ELF-1 (cell line): ENCODE measurements at places on chromosomes 1 and 21.

- DNase-seq = no peak
Measured at GRCh38 chr1:206828061-206828460, 37.4 kb upstream of the IL20 start.

DNA sequence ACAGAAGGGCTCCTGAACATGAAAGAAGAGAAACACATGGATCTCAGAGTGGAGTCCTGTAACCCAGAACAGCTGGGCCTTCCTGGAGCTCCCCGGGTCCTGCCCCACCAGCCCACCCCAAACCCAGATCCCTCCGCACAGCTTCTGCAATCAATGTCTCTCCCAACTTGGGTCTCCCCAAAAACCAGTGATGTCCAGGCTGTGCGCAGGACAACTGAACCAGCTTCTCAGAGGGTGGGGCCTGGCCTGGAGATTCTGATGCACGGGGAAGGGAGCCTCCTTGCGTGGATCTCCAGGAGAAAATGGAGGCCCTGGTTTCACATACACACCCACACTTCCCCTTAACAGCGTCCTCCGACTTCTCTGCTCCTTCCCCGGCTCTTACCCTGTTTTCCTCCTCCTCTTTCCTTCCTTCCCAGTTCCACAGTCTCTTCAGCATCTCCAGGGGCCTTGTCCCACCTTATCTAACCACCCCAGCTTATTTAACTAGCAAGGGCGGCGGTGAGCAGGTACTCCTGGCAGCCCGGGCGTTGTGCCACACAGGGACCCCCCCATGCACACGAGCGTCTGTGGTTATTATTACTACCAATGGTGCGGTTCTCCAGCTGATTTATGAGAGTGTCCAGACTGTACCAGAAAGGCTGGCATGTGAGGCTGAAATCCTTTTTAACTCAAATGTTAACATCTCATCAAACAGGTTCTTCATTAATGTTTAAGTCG, 11.2 kb upstream of the MX2 start:
- no peak for DNase-seq

DNA sequence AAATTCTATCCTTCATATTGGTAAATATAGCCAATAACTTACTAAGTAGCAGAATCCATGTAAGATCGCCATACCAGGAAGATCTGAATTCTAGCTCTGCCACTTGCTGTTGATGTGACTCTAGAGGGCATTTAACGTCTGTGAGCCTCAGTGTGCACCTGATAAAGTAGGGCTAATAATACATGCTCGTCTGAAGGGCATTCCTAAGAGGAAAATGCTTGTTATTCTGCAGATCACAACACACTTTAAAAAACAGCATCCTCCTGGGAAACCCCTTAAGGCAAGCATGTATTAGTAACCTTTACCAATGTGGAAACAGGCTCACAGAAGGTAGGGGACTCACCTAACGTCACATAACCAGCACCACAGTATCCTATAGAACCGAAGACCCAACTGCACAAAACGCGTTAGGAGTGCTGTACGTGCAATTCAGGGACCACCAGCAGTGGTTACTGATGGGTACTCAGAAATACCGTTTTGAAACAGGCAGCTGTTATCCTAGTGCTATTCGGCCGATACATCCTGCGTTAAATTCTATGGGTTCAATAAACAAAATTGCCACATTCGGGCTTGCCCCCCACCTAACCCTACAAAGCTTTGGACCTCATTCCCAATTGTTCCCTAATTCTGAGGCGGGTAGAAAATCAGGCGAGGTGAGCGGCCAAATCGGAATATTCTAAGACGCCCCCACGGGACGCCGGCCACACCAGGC, 758 bp downstream of the DEPDC1 start:
- DNase-seq = no peak

- DNase-seq = no peak
Measured at GRCh38 chr1:221839321-221839720, 97.4 kb upstream of the DUSP10 start.

GRCh38 chr1:162070094-162070748, 730 bp downstream of the NOS1AP start:
- peak; percentile 40 for DNase-seq

- no peak for DNase-seq
Measured at GRCh38 chr1:116175611-116176010, 64.4 kb downstream of the MAB21L3 start.

- no peak for DNase-seq
Measured at GRCh38 chr1:228136901-228137300, 3.2 kb upstream of the GUK1 start.

DNA sequence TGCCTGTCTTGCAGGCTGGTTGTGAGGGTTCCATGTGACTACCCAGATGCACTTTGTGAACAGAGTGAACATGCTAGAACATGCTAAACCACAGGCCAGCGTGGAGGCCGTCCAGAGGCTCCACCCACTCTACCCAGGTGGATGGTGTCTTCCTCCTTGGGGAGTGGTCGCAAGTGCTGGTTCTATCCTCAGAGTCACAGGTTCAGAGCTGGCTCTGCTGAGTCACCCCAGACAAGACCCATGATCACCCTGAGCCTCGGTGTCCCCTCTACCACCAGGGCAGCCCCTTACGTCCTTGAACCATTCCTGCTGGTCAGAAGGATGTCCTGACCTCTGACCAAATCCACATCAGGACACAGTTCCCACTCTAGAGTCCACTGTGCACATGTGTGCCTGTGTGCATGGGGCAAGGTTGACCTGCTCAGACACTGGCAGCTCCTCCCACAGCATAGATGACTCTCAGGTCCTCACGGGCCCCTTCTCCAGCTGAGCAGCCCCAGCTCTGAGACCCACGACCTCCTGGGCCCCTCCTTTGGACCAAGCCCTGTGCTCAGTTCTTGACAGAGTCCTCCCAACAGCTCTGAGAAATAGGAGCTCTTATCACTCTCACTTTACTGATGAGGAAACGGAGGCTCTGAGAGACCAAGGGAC, 391.8 kb downstream of the MATN1 start:
- no peak for DNase-seq

DNA sequence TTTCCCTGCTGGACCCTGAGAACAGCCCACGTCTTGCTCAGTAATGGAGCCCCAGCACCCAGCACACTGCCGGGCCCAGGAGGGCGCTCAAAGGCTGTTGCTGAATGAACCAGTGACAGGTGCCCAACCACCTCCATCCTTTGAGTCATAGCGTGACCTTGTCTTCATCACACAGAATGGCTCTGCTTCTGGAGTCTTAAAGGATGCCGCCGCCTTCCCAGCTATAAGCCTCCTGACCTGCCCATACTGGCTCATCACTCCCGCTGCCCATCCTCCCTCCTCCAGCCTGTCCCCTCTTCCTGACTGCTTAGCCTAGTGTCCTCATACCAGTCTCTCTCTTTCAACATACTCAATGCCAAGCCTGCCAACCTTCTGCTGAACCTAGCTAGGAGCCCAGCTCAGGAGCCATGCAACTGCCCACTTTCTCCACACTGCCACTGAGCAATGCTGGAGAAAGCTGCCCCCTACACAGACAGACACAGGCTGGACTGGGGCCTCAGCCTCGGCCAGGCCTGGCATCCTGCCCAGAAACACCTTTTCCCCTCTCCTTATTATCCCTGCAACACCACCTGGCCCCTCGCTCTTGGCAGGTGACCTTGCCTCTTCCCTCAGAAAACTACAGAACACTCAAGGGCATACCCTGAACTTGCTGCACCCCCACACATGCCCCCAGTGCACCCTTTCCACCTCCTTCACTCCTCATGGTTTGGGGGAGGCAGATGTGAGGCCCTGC, 14.1 kb downstream of the TTC39A start:
- DNase-seq = no peak

DNA sequence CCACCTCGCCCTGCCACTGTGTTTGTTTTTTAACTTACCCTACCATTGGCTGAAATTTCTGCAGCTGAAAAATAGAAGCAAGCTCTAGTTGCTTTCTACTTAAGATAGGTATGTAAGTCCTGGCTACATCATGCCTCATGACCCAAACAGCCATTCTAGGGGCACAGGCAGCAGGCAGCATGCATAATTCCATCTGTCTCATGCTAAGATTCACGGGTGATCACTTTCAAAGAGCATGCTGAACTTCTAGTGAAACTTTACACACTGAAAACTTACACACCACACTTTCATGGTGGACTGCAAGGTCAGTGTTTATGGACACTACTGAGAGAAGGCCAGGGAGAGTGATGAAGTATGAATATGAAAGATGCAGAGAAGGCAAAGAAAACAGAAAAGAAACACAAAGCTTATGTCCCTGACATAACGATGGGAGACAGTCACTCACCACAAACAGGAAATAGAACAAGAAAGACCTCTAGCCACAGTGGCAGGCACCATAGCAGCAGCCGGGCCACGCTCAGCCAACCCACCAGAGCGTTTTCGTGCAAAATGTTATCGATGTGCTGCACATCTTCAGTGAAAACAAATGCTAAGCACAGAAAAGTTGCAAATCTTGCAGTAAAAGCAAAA, 102.3 kb upstream of the TIAM1 start:
- no peak for DNase-seq

- no peak for DNase-seq
Measured at GRCh38 chr1:165512816-165513215, 31.0 kb upstream of the LRRC52 start.

- no peak for DNase-seq
Measured at GRCh38 chr1:209433649-209434031, 149.9 kb upstream of the CAMK1G start.

- DNase-seq = no peak
Measured at GRCh38 chr1:102163799-102164198, 167.1 kb upstream of the OLFM3 start.

DNA sequence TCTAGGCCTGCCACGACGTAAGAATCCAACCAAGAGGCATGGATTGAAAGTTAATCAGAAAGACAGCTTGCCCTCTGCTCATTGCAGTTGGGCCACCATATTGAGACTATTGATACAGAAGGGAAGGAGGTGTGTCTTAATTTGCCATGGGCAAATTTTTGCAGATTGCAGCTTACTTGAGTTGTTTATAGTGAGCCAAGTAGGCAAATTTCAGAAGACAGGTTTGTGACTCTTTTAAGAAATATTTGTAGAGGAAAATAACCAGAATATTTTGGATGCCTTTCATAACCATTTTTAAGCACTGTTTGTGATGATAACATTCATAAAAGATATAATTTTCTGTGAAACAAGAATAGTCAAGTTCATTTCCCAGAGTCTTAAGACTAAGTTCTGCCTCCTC, 74.1 kb downstream of the PRDM2 start:
- no peak for DNase-seq

DNA sequence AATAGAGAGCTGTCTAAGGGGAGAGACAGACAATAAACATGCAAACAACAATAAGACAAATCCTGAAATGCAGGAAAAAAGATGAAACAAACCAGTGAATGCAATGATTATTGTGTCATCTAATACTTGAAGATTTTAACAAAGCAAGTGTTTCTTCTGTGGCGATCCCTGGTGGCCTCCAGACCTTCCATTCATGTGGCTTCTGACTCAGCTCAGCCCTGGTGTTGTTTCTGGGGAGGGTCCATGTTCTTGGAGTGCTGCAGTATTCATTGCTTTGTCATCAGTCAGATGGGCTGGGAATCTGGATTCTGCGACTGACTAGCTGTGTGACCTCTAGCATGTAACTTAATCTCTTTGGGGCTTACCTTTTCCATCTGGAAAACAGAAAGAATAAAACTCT, 1.5 kb upstream of the C2CD4D start:
- no peak for DNase-seq

- DNase-seq = no peak
Measured at GRCh38 chr1:70907563-70908310, 139.9 kb downstream of the PTGER3 start.

DNA sequence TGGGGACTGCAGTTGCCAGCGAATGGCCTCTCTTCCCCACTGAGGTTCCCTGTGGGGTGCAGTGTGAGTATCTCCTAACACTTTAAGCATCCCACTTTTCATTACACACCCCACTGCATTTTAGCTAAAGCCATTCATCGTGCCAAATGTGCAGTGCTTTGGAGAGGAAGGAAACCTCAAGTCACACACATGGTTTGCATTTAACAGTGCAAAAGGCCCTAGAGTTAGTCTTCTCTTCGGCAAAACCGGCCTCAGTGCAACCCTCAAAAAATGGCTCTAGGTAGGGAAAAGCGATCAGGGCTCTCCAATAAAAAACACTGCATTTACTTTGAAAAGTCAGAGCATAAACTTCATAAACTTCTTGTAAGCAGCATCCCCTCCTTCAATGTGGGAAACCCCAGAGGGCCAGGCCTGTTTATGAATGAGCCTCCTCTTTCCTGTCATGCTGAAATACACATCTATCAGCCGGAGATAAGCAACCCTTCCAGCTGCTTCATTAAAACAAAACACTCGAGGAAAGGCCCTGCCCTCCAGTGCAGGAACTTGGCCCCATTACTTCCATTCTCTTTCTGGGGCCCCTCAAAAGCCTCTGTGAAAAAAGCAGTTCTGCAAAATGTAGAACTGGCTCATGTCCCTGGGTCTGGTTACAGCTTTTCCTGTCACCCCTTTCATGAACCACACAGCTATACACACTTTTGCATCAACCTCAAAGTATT, 184.0 kb downstream of the CDC7 start:
- DNase-seq = no peak

GRCh38 chr21:31354604-31355443, 10.8 kb upstream of the TIAM1 start:
- no peak for DNase-seq

DNA sequence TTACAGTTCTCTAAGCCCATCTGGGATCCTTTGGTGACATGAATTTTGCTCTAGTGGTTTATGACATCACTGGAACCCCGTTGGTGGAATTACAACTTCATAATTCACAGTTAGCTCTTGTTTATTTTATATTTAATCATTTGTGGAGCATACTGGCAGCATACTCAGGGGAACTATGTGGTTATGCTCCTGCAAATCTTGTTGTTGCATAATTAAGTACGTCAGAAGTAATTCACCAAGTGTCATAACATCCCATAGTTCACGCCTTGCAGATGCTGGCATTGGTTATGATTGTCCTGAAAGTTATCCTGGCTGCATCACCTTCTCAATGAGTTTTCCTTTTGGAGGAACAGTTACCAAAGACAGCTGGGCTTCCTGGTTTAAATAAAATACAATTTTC, 16.5 kb downstream of the PRRX1 start:
- no peak for DNase-seq

DNA sequence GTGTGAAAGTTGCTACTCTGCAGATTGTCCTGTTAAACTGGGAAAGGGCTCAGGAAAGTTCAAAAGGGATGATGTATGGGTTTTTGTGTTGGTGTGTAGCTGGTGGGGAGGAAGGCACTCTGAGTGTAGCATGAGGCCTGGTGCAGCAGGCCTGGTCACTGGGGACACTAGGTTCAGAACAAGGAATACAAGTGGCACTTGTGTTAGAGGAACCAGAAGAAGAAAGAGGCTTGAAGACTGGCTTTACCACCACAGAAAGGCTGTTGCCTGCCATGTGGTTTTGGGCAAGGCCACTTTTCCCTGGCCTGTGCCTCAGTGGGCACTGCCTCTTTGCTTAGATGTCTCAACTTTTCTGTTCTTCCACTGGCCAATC, 122.8 kb downstream of the NOS1AP start:
- no peak for DNase-seq

- DNase-seq = no peak
Measured at GRCh38 chr21:42426424-42426823, 22.7 kb downstream of the UBASH3A start.

- no peak for DNase-seq
Measured at GRCh38 chr1:159204161-159205141, at the start of gene ACKR1. TSS of gene ACKR1 (plus strand) at chr1:159204875. CDS start at chr1:159204960, 85 bp downstream.

- no peak for DNase-seq
Measured at GRCh38 chr1:163585796-163586195, 264.0 kb downstream of the NUF2 start.
